NCI-H524 (cell line): ENCODE measurements at places on chromosomes 5 and 9.
A peak's percentile ranks its signal among the peaks of the same experiment; 100 is the strongest.

DNA sequence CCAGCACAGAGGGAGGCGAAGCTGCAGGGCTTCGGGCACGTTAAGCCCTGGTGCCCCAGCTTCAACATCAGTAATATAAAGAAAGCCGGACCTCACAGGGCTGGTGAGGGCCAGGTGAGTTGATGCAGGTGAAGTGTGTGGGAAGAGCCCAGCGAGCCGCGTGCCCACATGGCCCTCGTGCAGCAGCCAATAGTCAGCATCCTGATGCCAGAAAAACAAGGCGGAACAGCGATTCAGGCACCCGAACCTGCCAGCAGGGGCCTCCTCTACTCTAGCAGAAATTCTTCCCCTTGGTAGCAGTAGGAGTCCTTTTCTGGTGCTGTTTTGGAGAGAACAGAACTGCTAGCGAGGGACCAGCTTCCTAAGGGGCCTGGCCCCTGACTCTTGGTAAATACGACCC lies 7.8 kb downstream of the MED10 start:
- DNase-seq, result no peak

DNA sequence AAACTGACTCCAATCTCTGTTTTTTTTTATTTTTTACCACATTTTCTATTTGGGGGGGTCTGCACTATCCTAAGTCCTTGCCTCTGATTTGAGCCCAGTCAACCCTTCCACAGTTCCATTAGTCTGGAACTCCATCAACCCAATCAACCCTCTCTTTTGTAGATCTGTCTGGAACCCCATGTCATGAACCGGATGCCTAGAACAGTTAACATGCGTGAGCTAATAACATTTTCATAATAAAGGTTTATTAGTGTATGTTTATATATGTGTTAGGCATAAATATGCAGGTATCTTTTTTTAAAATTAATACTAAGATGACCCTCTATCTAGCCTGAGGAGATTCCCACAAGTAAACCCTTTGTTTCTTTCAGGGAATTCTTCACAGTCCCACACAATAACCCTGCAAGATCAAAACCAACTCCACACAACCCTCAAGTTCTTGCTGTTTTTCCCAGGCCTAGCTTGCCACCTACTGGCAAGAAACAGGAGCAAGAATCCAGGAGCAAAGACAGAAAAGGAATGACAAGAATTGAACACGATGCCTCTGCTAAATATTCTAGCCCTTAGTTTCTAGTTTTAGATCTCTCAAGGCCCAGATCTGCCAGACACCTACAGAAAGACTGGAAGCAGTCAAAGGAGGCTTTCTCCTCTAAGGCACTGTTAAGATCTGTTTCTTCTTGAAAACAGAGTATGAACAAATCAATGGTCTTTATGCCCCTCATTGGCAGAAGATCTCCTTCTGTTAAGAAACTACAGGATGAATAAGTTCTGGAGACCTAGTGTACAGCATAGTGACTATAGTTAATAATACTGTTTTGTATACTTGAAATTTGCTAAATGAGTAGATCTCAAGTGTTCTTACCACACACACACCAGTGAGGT lies 100.4 kb downstream of the TRIM36 start:
- peak; percentile 16 for DNase-seq

DNA sequence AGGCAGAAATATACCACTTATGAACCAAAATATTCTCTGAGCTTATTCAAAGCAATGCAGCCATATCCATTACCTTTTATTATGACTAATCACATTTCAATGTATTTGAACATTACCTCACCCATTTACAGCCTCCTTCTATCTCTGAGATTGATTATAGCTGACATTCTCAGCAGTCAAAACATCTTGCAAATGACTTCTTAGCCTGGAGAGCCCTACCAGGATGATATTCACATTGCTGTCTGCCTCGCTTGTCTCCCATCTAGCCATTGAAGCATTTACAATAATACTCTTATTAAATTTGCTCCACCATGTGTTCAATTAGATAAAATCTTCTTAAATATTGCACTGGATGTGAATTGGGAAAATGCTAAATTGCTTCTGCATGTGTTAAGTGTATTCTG lies 1879.9 kb upstream of the ACO1 start:
- no peak for DNase-seq

- peak; percentile 34 for DNase-seq
Measured at GRCh38 chr9:130660683-130661450, 3.5 kb upstream of the PRDM12 start.

DNA sequence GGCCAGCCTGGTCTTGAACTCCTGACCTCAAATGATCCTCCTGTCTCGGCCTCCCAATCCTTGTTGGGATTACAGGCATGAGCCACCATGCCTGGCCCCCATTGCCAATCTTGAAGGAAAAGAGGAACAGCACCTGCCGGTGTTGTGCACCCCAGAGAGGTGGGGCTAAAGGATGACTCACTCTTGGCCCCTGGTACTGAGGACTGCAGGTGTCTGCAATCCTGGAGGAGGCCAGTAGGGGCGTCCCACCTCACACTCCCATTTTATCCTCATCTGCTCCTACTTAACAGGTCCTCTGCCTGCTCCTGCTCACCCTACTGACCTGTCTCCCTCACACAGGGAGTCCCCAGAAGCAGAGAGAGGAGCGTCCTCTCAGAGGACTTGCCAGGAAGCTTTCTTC lies 390.4 kb downstream of the ARHGEF28 start:
- no peak for DNase-seq

- no peak for DNase-seq
Measured at GRCh38 chr9:130627051-130627450, 37.3 kb upstream of the PRDM12 start.

GRCh38 chr5:98455665-98456064 lies 317.8 kb upstream of the RGMB start:
- no peak for DNase-seq

DNA sequence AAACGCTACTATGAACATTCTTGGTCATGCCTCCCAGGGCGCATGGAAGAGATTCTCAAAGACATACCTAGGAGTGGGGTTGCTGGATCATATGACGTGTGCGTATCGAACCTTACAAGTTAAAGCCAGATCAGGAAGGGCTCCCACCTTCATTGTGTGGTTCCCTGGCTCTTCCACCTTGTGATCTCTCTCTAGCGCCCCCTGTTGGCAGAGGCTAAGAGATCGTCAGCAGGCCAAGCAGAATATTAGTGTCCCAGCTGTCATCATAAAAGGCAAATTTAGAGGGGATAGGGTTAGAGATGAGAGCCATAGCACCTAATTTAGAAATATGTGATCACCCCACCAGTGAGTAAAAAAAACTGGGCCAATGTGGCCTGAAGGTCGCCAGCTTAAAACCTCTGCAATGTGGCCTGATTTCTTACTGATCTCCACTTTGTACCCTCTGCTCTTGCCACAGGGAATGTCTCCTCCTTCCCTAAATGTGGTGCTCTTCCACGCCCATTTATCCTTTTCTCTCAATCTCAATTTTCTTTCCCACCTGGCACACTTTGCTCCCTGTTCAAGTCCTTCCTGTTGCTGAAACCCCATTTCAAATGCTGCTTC lies 91.7 kb upstream of the SHB start:
- DNase-seq, result peak; percentile 3

GRCh38 chr9:136674786-136675349 lies 12.2 kb downstream of the EGFL7 start:
- no peak for DNase-seq

- peak; percentile 44 for DNase-seq
Measured at GRCh38 chr5:1878050-1878849, 4.5 kb downstream of the IRX4 start.

GRCh38 chr9:106287091-106287631 lies 575.8 kb upstream of the ZNF462 start:
- DNase-seq, result no peak

DNA sequence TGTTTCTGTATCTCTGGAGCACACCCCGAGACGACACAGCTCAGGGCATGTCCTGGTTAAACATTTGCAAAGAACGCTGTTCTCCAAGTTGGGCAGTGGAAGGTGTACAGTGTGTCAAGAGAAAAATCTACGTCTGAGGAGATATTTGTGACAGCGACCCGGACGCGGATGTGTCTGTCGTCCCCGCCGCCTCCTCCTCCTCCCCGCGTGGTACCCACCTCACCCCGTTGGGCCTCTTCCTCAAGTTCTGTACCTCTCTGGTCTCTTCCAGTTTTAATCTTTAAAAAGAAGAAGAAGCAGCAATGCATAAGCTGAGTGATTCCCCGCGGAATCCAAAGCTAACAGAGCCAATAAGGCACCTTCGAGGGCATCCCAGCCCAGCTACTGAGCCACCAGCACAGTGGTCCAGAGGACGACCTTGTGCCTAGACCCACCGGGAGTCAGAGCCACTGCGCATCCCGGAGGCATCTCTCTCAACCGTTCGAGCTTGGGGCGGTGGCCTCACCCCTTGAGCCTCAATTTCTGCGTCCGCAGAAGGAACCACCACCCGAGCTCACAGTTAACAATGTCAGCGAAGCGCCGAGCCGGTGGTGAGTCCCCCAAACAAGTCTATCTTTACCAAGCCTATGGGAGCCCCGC lies 467 bp downstream of the C9orf78 start:
- DNase-seq, result no peak

DNA sequence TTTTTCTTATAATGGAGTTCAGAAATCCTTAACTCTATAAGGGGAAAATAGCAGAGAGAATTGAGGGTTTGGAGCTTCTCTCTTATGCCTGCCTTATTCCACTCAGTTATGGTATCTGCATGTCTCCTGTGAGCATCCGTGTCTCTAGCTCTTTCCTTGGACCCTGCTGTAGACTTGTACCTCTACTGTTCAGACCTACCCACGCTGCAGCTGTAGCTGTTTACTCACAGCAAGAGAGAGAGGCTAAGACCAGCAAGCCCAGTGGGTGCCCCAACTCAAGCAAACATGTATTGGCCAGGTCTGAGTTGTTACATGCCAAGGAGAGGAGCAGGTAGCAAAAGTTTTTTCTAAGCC lies 7.1 kb upstream of the PCSK1 start:
- no peak for DNase-seq

- DNase-seq, result no peak
Measured at GRCh38 chr9:110895147-110895905, 142.9 kb downstream of the LPAR1 start.

- DNase-seq, result no peak
Measured at GRCh38 chr5:133844836-133845235, 123.6 kb downstream of the C5orf15 start.

DNA sequence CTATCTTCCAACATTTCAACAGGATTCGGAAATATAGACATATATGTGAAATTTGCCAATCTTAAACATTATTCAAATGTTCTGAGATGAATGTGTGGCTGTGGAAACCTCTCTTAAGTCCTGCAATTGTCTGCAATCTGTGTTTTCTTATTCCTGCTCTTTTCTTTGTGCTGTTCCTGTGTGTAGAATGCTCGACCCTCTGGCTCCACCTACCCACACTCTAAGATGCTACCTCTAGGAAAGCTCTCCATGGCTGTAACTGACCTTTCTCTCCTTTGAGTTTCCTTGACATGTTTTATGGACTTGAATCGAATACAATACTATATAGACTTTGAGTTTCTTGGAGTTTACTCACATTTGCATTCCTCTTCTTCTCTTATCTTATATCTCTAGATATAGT lies 120.6 kb upstream of the ASTN2 start:
- DNase-seq, result peak; percentile 15

- no peak for DNase-seq
Measured at GRCh38 chr9:116555119-116555518, 132.0 kb upstream of the TRIM32 start.

GRCh38 chr9:105281926-105282325 lies 37.5 kb downstream of the SLC44A1 start:
- DNase-seq, result no peak

DNA sequence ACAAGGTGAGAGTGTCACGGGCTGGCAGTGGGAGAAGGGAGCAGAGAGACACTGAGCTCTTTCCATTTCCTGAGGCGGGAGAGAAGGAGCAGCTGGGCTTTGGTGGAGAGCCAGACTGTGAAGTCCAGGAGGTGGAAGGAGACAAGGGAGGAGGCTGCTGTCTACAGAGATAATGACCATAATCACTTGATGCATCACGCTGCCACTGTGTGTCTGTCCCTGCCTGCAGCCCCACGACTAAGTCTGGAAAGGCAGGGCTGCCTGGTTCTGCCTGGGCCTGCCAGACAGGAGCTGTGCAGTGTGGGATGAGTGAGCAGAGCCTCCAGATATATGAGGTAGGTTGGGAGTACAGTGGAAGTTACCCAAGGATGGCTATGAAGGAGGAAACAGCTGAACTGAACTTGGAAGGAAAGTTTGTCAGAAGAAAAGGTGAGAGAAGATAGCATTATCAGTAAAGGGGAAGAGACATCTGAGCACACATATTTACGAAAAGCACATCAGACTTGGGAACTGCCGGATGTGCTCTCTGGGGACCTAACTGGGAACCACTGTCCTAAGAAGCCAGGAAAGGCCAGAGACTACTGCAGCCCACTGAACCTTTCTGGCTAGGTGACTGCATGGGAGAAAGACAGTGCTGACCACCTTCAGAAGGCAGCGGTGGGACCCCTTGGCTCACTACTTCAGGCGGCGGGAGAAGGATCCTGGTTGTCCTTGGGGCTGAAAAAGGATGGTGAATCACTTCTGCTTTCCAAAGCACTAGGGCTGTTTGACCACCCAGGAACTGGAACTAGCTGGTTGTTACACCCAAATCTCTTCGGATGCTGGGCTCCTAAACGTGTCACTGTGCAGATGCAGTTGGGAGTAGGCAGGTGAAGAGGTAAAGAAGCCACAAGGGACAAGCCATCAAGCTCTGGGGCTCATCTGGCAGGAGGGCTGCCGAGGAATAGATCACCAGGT lies 12.8 kb upstream of the DDX41 start:
- no peak for DNase-seq

DNA sequence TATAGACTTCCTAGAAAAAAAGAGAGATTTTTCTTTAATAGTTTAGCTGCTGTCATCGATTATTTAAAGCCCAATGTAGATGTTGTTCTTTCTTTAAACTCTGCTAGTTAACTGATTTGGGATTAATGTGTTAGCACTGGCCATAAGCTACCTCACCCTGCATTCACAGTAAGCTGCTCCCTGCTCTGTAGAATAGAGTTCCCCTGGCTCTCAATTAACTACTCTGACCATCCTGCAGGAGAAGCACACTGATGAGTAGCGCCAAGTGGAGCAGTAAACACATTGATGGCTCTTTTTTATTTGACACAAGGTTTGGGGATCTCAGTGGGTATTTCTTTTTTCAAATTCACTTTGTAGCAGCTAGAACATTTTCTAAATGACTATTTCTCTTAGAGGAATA lies 807.9 kb upstream of the ZNF608 start:
- no peak for DNase-seq

DNA sequence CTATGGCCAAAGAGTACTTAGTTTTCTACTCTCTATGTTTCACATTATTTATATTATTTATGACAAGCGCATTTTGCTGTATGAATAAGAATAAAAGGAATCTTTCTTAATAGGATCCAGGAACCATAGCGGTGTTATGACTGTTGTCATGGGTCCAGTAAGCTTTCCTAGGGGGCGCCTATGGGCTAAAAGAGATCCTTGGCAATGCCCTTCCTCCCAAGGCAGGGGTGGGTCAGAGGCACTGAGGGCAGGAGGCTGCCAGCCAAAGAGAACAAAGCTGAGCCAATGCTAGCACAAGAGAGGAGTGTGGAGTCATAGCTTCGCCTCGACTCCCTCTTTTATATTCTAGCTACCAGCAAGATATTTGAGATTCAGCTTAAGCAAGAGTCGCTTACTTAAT lies 98.4 kb upstream of the GNAQ start:
- no peak for DNase-seq

GRCh38 chr5:97071101-97071500 lies 71.3 kb downstream of the LIX1 start:
- no peak for DNase-seq

GRCh38 chr5:122163121-122164069 lies 34.0 kb downstream of the ZNF474 start:
- peak; percentile 17 for DNase-seq
